Daoy (cell line): ENCODE measurements at places on chromosomes 11 and 22. TPM values are rescaled to one million over a fixed set of nuclear protein-coding genes. Genes with fewer than 3 reads are reported as not detected.

FOLR3 gene
- not detected in 2 replicates for total RNA-seq

CRYBA4 gene
- not detected in 2 replicates for total RNA-seq

TST gene
- total RNA-seq: 27.6 and 30.8 TPM in 2 replicates

NDUFS8 gene
- 202 and 241 TPM in 2 replicates for total RNA-seq

UBQLN3 gene
- total RNA-seq: not detected in 2 replicates

OSM gene
- 0.06 TPM in 1 of 2 replicates, not detected in the other for total RNA-seq

USH1C gene
- total RNA-seq: not detected in 2 replicates

DNA sequence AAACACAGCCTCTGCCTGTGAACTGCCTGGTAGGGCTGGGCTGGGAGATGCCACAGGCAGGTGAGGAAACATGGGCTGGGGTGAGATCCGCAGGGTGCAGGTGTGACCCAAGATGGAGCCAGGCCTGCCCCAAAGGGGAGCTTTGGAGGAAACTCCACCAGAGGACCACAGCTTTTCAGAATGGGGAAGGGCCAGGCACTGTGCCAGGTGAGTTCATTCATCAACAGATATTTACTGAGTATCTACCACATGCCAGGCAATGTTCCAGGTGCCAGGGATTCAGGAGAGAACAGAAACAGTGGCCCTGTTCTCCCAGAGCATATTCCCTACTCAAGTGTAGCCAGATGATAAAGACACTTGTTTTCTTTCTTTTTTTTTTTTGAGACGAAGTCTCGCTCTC lies 11.2 kb downstream of the RTN4RL2 start:
- no peak for DNase-seq

DNA sequence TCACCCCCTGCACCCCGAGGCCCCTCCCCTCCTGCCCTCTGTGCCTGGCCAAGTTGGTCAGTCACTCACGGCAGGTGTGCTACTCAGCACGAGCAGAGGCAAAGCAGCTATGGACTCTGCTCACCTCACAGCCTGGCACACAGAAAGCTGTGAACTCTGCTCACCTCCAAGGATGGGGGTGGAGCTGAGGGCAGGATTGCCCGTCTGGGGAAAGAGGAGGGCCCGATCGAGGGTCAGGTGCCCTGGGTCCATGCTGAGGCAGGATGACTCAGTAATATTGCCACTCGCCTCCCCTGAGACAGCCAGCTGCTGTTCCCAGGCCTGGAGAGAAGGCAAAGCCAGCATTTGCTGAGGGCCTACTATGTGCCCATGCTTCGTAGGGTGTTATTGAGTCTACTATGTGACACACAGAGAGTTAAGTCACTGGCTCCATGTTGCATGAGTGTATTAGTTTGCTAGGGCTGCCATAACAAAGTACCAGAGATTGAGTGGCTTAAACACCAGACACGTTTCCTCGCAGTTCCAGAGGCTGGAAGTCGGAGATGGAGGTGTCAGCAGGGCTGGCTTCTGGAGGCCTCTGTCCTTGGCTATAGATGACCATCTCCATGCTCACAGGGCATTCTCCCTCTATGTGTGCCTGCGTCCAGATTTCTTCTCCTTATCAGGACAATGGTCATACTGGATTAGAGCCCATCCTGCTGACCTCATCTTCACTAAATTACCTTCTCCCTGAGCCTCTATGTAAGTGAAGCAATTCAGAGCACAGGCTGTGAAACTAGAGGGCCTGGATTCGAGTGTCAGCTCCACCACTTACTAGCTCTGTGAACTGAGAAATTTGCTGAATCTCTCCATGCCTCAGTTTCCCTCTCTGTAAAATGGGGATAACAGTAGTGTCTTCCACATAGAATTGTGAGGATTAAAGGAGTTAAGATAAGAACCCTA lies 13.2 kb upstream of the TSKU start:
- DNase-seq: peak; percentile 77

DNA sequence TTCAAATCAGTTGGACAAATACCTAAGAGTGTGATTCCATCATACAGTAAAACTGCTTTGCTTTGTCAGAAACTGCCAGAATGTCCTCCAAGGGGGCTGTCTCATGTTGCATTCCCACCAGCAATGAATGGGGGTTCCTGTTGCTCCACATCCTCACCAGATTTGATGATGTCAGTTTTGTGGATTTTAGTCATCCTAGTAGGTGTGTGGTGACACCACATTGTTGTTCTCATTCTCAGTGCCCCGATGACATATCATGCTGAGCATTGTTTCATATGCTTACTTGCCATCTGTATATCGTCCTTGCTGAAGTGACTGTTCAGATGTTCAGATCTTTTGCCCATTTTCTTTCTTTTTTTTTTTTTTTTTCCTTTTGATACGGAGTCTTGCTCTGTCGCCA lies 37.0 kb downstream of the CDPF1 start:
- no peak for DNase-seq

DNA sequence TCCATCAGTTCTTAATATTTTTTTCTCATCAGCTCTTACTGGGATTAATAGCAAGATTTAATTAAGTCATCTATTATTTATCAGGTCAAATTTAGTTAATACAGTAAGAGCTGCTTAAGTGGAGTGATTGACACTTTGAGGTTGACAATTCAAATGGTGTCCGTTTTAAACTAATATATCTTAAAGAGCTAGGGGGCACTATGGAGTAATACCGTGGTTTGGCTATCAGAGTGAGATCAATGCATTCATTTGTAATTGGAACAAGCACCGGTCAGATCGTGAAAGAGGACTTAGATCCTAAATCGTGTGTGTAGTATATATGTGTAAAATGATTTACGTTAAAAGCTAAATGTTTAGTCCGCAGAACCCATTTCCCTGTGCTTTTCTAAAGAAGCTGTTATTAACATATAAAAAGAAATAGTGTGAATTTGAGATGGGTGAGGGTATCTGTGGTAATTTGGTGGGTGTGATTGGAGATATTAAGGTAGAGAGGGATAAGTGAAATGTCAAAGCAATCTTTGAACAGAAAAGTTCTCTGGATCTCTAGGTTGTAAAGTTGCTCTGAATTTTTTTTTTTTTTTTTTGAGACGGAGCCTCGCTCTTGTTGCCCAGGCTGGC lies 2.3 kb downstream of the SIK2 start:
- DNase-seq: peak; percentile 19

DNA sequence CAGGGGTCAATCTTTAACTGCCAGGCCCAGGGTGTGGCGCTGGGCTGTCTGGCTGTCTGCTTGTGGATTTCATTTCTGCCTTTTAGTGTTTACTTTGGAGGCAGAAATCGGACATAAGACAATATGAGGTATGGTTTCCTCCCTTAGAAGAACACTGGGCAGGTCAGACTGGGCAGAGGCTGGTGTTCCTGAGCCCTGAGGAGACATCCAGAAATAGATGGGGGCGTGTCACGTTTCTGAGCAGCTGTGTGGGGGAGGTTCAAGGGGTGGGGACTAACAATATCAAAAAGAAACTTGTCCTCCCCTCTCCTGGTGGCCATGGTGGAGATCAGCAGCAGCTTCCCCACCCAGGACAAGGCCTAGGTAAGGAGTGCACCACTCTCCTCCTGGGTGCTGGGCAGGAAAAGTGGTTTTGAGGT lies at the start of gene ART1:
TSS of gene ART1 (plus strand) at position 312 of the 419 bp plus-strand sequence. CDS start 14,086 bp downstream, outside the sequence.
- DNase-seq: no peak
